ENCODE measurements at places on chromosomes 12 and 14.

GRCh38 chr12:41288142-41288811, 100.2 kb downstream of the PDZRN4 start:
- no peak for DNase-seq

DNA sequence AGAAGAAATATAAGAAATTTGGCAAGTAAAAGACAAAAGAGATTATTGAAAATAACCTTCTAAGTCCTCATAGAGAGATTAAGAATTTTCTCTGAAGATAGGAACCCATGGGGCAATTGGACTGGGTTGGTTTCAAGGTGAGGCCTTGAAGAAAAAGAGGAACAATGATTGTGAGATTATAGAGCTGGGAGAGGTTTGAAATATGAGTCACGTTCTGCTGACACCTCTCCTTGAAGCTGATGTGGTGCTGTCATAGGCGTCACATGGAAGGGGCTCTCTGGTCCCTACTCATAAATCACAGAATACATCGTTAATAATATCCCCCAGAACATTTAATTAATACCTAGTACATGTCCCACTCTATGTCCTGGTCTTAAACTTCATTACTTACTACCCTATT, 227.6 kb upstream of the PDE3A start:
- no peak for DNase-seq

GRCh38 chr14:73788317-73788598, 63.4 kb upstream of the PTGR2 start:
- no peak for DNase-seq

- DNase-seq = no peak
Measured at GRCh38 chr14:78509516-78509915, 339.3 kb downstream of the NRXN3 start.

DNA sequence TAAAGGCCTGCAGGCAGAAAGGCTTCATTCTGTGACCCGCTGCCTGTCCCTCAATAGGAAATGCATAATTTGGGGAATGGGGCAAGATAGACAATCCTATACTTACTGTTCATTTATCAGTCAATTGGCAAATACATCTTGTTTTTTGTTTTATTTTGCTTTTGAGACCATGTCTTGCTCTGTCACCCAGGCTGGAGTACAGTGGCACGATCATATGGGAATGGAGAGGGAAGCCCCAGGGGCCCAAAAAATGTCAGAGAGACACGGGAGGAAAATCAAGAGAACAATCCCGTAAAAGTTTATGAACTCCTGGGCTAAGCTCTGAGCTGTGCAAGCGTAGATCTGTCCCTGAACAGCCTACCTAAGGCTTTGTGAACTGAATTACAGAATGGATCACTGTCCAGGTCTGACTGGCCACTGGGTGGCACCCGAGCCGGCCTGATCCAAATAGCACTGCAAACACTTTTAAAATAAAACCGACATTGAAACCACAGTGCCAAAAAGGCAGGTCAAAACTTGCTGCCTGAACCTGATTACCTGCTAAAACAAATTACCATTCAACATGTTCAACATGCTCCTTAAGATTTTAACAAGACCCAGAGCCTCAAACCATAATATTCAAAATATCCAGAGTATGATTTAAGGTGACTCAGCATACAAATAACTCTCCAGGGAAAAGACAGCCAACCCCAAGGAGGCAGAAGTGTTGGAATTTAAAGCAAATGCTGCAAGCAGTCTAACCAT, 11.8 kb downstream of the COPS7A start:
- no peak for DNase-seq

- DNase-seq = no peak
Measured at GRCh38 chr12:6632026-6632983, 3.5 kb downstream of the LPAR5 start.

GRCh38 chr12:46958599-46959290, 120.7 kb upstream of the PCED1B start:
- DNase-seq = no peak

GRCh38 chr12:54956818-54957641, 27.5 kb downstream of the TESPA1 start:
- no peak for DNase-seq
